Stimulated activated CD4-positive, alpha-beta T cell treated with anti-CD3 and anti-CD28 coated beads, Interleukin-15, amount 100 ng/mL, for 48 hours (primary cell): ENCODE measurements at places on chromosomes 5 and 9.

DNA sequence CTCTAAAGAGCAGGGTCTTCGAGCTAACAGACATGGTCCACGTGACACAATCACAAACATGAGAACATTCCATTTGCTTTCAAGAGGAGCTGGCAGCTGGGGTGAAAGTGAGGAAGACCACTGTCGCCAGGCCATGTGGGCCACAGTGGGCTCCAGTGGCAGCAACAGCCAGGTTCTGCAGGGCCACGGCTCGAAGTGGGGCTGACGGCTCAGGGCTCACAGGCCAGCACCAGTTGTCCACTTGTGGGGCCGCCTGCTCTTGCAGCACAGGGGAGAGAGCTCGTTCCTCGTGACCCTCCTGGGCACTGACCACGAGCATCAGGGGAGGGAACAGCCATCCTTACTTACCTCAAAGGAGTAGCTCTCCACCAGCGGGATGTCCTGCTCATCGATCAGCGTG, 2.0 kb downstream of the ZMYND19 start:
- DNase-seq, result no peak

GRCh38 chr5:61273279-61273975, 58.6 kb upstream of the ZSWIM6 start:
- no peak for DNase-seq

- DNase-seq, result no peak
These were observed 134.9 kb downstream of the SLIT3 start for GRCh38 chr5:169166078-169166477.

DNA sequence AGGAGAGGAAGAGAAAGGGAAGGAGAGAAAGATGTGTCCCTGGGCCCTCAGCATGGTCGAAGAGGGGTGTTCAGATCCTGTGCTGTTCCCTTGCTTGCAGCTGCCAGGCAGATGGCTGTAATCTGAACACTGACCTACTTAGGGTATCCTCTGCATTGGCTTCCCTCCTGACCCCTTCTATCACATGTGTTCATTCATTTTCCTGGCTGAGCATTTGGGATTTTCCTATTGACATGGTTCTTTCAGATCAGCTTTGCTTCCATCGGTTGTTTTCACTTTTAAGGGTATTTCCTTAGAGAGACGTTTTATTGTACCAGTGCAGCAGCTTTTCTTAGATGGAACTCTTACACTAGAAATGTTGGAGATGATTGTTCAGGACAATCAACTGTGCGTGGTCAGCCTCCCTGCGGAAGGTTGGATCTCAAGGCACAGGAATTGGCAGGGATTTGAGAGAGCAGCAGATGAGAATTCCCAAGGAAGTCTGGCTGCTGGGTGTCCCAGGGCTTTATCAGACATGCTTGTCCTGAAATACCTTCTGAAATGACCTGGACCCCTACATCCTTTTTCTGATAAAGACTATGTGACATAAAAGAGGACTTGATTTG, 26.0 kb downstream of the ACTBL2 start:
- DNase-seq, result no peak

- no peak for DNase-seq
These were observed 41.3 kb downstream of the CAVIN4 start for GRCh38 chr9:100619194-100619593.

DNA sequence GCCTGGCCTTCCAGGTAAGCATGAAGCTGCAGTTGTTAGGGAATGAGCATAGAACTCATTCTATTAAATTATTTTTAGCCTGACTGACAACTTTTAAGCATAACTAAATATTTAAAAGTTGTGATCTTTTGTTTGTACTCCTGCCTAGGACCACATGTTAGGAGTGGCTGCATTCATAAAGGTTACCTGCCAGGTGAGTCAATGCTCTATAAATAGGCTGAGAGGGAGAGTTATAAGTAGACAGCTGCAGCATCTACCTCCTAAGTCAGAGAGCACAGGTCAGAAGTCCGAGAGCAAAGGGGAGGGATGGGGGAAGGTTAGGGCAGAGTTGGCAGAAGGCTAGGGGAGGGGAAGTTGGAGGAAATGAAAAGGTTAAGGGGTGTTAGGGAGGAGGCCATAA, 292.4 kb upstream of the TLE4 start:
- no peak for DNase-seq

GRCh38 chr5:129652349-129653056, 95.4 kb upstream of the MINAR2 start:
- no peak for DNase-seq

- no peak for DNase-seq
These were observed 199.6 kb downstream of the YTHDC2 start for GRCh38 chr5:113713051-113713450.

- no peak for DNase-seq
These were observed 196.4 kb downstream of the FSTL4 start for GRCh38 chr5:133415906-133416305.

DNA sequence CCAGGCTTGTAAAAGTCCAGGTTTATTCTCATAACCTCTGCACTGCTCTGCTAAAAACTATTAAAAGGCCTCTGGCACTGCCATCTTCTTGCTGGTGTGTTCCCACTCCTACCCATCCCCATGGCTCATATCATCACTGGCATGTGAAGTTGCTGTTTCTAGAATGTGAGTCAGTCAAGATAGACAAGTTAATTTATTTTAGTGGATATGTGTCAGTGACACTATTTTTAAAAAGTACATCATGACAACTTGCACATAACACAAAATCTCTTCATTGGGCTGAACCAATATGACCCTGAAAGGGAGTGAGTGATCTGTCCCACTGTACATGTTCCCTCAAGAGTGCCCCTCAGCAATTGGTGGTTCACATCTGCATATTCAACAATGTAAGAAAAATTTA, 299.7 kb downstream of the NFIB start:
- DNase-seq, result no peak

- no peak for DNase-seq
These were observed 116.1 kb downstream of the NRG2 start for GRCh38 chr5:139926797-139927503.

DNA sequence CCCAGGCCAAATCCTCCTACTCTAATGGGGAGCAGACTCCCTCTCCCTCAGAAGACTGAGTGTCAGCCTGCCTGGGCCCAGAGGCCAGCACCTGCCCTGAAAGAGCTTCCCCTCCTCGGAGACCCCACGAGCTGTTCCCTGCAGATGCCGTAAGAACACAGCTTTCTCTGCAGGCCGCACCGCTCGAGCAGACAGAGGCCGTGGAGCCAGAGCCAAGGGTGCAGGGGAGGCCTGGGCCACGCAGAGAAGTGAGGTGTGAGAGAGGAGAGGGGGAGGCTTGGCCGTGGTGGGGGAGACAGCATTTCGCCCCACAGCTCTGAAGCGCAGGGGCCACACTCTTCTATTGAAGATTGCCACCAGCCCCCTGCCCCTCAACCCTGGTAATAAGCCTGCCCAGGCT, 62.8 kb upstream of the GARNL3 start:
- DNase-seq, result no peak

- no peak for DNase-seq
These were observed 47.5 kb upstream of the RNF20 start for GRCh38 chr9:101485924-101486692.

GRCh38 chr5:112878760-112879159, 17.7 kb downstream of the SRP19 start:
- peak; percentile 26 for DNase-seq

GRCh38 chr5:145407300-145408047, 427.7 kb downstream of the PRELID2 start:
- no peak for DNase-seq

DNA sequence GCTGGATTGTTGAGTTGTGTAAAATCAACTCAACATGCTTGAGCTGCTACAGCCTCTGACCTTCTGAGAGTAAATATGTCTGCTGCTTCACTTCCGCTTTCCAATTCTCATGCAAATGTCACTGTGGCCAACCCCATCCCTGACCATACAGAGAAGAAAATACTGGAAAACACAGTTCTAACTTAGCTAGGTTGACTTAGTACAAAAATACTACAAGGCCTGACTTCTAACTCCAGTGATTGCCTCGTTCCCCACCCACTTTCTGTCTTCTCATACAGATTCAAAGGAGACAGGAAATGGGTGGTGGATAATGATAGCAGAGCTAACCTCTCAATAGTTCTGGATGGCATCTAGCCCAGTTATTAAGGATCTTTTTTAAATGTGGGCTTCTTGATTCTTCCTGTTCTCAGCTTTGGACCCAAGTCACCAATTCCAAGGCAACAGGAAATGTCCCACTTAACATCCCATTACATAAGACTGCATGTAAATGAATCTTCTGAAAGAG, 226.6 kb upstream of the SLC24A2 start:
- no peak for DNase-seq

DNA sequence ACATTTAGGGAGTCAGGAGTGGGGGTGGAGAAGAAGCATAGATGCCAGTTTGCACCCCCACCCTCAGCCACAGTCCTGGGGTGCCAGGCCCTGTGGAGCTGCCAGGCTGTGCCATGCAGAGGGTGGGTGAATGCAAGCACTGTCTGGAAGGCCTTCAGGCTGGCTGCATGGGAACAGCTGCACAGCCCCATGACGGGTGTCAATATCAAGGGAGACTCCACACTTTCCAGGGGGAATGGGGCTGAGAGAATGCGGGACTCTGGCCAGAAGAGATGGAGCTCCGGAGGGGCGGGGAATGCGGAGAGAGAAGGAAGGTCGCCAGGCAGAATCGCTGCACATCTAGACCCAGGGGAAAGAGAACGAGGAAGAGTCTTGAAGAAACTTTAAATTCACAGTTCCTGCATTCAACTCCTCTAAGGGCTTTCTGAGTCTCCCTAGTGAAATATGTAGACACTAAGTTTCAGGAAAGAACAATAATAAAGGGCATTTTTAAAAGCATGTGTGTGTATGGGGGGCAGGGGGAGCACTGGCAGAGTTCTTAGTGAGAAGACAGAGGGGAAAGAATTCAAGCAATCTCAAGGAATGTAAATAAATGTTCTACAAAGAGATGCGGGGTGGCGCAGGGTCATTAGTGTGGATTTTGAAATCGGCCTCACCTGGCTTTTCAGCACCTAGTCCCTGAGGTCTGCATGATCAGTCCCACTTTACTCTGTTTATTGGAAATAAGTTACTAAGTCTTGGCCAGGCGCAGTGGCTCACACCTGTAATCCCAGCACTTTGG, 59.1 kb downstream of the BOD1 start:
- DNase-seq, result no peak

- DNase-seq, result no peak
These were observed 61.7 kb downstream of the OTULIN start for GRCh38 chr5:14726066-14726838.

DNA sequence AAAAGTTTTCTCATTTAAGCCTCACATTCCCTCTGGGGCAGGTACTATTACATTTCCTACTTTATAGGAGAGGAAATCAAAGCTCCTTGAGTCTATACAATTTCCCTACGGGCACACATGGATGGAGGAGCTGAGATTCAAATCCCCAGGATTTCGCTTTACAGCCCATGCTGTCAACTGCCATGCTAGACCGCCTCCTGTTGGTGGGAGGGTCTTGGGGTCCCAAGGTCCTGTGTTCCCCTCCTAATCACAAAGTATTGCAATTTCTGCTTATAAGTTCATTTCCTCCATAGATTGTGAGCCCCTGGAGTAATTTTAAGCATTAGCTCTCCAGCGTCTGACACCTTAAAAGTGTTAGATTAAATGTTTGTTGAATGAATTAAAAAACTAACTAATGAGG, 95.9 kb upstream of the SMARCA2 start:
- no peak for DNase-seq

DNA sequence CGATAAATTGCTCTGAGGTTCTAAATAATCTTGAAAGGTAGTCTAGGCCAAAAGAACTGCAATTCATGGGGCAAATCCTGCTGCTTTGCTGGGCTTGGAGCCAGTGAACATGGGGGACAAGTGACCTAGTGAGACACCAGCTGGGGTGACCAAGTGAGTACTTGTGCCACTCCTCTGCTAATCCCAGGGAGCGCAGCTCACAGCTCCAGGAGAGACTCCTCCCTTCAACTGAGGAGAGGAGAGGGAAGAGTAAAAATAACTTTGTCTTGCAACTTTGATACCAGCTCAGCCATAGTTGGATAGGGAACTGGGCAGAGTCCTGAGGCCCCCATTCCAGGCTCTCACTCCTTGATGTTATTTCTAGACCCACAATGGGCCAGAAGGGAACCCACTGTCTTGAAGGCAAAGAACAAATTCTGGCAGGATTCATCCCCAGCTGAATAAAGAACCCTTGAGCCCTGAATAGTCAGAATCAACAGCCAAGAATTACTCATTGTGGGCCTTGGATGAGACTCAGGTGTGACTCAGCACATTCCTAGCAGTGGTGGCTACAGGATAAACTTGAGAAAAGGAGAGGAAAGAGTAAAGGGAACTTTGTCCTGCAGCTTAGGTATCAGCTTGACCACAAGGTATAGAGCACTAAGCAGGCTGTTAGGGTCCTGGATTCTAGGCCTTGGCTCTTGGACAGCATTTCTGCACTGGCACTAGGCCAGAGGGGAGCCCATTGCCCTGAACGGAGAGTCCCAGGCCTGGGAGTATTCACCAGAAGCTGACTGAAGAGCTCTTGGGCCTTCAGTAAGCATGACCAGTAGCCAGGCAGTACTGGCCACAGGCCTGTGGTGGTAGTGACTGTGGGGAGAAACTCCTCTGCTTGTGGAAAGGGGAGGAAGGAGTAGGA, 288.3 kb upstream of the CDH18 start:
- no peak for DNase-seq

GRCh38 chr5:151612689-151613427, 21.7 kb upstream of the FAT2 start:
- peak; percentile 47 for DNase-seq

- DNase-seq, result no peak
These were observed 2.8 kb downstream of the CCDC152 start for GRCh38 chr5:42759456-42759855.

- DNase-seq, result no peak
These were observed 16.1 kb upstream of the ARSI start for GRCh38 chr5:150318613-150319483.

DNA sequence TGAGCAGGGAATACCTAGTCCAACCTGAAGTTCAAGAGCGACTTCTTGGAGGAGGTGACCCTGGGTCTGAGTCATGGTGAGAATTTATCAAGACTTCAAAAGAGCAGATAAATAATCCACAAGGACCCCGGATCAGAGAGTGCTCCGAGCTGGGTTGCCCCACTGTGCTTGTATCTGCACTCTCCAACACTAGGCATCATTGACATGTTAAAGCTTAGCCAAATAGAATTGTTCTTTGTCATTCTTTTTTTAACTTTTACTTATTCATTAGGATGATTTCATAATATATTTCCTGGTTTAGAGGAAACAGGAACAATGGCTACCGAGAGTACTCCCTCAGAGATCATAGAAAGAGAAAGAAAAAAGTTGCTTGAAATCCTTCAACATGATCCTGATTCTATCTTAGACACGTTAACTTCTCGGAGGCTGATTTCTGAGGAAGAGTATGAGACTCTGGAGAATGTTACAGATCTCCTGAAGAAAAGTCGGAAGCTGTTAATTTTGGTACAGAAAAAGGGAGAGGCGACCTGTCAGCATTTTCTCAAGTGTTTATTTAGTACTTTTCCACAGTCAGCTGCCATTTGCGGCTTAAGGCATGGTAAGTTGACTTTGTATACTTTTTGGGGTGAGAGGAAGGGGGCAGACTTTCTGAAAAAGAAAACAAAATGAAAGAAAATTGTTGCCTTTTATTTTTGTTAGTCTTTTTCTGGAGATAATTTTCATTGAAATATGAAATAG, at the start of gene CARD6:
Gene CARD6 (plus strand): TSS at position 300 of the 738 bp plus-strand sequence. CDS start 16 bp downstream, at position 316.
- no peak for DNase-seq
